ENCODE measurements at places on chromosomes 16 and 17.

DNA sequence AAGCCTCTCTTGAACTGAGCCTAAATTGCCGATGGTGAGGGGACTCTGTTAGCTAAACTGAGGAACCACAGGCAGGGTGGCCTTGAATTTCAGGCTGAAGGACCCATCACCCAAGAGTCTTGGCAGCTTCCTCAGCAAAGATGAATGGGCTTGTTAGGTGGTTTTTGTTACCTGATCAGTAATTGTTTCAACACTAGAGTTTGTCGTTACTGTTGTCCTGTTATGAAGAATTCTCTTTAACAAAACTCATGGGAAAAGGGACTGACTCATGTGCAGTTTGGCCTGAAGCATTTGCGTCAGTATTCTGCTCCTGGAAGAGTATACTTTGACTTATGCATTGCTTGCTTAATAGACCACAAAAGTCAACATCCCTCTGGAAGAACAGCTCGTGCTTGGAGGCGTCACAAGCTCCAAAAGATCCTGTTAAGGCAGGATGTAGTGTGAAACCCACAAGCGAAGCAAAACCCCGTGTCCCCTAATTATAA, 206.0 kb downstream of the IRX3 start:
- DNase-seq = no peak

DNA sequence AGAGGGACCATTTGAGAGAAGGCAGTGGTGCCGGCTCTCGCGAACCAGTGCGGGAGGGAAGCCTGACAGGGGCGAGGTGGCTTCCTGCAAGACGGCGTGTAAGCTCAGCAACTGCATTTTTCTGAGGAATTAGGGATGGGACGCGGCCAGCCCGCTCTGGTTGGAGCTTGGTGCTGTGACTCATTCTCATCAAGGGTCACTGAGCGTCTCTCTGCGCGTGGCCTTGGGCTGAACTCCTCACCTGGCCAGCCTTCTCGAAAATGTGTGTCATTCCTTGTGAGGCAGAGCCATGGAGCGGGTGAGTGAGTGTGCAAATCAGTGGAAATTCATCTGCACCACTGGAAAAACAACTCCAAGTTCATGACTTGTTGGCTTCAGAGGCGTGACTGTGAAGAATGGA, 52.8 kb downstream of the NTN1 start:
- DNase-seq = no peak

- DNase-seq = no peak
Observed at GRCh38 chr17:4789701-4789950, 862 bp downstream of the GLTPD2 start.

DNA sequence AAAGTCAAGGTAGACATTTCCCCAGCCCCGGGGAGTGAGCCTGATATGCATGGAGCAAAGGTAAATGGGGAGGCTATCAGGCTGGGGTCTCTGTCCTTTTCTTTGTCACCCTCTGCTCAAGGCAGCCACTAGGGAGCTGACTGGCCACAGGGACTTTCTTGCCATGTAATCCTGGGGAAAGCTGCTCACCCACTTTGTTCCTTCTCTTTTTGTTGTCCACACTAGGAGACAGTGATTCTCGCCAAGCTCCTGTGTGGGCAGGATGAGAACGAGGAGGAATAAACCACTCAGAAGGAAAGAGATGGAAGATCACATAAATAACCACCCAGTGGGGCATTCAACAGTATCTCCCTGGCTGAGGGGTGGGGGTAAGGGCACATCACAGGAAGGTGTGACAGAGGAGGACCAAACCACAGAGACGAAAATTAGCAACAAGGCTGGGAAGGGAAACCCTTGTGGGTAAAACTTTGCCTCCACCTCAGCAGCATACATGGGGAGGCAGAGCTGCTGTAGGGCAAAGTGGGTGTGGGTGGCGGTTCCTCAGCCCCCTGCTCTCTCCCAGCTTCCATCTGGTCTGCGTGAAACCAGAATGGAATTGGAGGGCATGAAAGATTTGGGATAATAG, 26.2 kb upstream of the CCL1 start:
- no peak for DNase-seq

GRCh38 chr17:75502721-75503329, 12.5 kb downstream of the CASKIN2 start:
- DNase-seq = no peak

- DNase-seq = no peak
Observed at GRCh38 chr16:15611610-15612009, 31.3 kb downstream of the MARF1 start.

DNA sequence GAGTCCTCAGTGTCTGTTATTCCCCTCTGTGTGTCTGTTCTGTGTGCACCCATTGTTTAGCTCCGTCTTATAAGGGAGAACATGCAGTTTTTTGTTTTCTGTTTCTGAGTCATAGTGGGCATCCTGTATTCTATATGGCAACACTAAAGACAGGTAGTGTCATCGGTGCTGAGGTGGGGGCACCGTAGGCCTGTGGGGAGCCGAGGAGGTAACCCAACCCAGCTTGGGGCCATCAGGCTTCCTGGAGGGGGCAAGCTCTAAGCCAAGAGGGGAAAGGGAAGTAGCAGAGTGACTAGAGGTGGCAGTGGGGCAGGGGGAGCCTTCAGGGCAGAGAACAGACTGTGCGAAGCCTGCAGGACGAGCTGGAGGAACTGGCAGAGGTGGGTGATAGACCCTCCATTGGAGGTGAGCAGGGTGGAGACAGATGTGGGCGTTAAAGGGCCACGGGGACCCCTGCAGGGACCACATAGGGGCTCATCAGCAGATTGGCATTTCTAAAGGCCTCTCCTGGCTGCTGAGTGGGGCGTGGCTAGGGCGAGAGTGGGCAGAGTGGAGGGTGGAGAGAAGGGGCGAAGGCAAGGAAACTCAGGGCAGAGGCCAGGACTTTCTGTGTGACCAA, 36.5 kb downstream of the CPNE2 start:
- DNase-seq = peak; percentile 52

DNA sequence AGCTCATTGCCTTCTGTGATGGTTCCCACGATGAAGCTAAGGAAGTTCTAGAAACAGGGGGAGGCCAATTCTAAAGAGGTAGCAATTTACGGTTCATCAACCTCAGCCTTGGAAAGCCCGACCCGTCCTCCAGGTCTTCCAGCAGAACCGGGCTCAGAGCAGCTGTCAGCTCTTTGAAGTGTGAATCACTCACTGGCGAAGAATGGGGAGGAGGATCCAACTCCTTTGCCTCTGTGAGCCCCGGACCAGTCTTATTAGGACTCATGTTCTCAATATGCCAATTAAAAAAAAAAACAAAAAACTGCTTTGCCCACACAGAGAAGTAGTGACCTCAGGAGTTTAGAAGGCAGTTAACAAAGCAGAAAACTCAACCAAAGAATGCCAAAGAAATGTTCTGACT, 31.4 kb downstream of the STX8 start:
- DNase-seq = no peak

- DNase-seq = no peak
Observed at GRCh38 chr16:57413733-57414132, 9.2 kb downstream of the CCL17 start.

- DNase-seq = no peak
Observed at GRCh38 chr16:57903656-57904055, 67.3 kb downstream of the CNGB1 start.

DNA sequence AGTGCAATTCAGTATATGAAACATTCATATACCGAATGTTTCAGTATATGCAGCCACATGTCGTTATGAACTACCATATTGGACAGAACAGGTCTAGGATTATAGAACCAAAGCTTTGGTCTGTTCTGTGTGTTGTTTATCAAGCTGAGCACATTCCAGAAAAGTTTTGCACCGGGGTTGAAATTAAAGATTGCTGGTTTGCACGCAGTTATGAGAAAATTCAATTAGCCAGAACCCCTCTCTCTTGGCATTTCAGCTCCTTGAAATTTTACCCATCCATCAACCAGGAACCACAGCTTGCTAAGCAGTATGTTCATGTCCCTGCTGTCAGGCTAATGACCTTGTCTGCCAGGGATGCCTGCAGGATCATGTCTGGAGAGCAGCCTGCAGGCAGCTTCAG, 9.5 kb downstream of the KRT32 start:
- DNase-seq = no peak

GRCh38 chr16:55765161-55765560, 67.7 kb downstream of the CES1 start:
- no peak for DNase-seq

GRCh38 chr17:77214743-77215142, 74.0 kb downstream of the SEC14L1 start:
- no peak for DNase-seq

DNA sequence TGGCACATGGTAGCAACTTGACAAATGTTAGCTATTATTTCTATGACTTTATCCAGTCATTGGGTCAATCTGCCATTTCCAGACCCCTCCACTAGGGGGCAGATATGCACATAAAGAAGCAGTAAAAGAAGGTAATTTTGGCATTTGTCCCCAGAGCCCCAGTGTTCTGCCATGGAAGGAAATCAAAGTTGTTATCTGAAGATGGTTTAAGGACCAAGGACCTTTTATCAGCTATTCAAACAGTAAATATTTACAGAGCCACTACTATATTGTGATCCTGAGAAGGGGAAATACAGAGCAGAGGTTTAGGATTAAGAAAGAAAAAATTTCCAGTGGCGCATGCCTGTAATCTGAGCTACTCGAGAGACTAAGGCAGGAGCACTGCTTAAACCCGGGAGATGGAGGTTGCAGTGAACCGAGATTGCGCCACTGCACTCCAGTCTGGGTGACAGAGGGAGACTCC, 20.0 kb downstream of the TRAF4 start:
- DNase-seq = peak; percentile 80

DNA sequence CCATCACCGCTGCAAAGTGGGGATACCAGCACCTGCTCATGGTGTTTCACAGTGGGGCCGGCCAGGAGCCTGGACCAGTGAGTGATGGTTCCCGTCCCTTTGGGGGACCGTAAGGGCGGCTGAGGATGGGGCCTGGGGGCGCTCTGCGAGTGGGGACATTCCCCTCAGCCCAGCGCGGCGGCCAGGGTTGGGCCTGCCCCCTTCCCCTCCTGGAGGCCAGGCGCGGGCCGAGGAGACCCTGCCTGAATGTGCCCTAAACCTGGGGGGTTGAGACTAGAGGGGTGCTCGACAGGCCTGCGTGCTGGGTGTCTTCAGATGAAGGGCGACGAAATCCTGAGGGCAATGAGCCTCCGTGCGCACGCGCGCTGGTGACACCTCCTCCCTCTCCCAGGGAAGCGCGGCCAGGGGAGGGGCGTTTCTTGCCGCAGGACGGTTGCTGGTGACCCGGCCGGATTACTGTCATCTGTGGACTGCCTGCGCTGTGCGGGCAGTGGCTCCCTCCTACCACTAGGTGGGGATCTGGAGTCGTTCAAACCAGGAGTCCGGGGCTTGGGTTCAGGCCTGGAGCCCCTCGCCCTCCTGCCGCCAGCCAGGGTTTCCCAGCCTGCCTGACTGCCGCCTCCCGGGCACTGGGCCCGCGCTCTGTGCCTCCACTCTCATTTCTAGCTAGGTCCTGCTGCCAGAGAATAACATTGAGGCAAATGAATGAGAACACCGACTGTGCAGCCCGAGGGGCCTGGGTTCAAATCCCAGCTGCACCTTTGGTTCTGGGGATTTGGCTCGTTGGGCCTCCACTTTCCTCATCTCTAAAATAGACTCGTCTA, 17.1 kb downstream of the TBX2 start:
- peak; percentile 59 for DNase-seq

- DNase-seq = no peak
Observed at GRCh38 chr17:69954241-69954925, 120.6 kb upstream of the KCNJ16 start.

- DNase-seq = no peak
Observed at GRCh38 chr17:42538482-42538881, 2.4 kb downstream of the NAGLU start.

DNA sequence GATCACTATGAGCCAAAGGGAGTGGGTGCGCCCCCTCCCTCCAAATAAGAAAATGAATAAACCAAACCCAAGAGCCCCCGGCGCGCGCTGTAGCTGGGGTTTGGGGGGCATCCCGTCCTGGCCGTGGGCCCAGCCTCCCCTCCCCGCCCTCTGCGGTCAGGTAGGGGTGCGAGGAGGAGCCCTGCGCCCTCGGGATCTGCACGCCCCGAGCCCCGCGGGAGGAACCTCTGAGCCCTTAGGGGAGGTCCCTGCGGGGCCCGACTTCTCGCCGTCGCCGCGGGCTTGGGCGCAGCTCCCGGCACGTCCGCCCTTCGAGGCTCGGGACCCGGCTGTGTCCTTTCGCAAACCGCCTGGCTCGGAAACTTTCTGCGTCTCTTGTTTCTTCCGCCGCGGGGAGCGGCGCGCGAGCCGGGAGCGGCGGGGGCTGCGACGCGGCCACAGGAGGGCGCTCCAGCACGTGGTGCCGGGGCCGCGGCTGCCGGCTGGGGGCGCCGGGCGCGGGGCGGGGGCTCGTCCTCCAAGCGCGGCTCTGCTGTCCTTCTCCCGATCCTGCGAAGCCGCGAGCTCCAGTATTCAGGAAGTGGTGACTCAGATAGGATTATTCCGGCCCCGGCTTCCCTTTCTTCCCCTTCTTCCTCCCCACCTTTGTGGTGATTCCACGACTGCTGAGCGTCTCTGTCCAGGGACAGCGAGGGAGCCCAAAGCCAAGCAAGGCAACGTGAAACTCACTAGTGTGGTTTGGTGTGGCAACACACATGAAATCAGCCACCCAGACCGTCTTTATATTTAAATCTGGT, 1.6 kb downstream of the PITPNC1 start:
- peak; percentile 83 for DNase-seq

- DNase-seq = no peak
Observed at GRCh38 chr16:50047864-50048263, 17.9 kb upstream of the HEATR3 start.

GRCh38 chr16:27907457-27907972, 156.0 kb downstream of the GSG1L start:
- DNase-seq = no peak

GRCh38 chr17:68439656-68440290, 17.5 kb downstream of the WIPI1 start:
- DNase-seq = no peak

DNA sequence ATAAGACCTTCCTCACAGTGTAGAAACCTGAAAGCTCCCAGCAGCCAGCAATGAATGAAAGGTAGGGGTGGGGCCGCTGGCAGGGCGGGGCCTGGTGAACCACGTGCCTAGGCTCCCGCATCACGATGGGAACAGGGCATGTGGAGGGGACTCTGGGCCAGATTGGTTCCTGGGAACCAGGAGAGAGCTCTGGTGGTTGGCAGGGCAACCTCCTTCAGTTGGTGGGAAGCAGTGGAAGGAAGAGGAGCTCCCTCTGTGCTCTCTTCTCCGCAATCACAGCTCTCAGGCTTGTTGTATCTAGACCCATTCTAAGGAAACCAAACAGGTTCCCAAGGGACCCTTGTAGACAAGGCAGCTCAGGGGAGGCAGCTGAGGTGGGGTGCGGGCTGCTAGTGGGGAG, 10.5 kb downstream of the GGA2 start:
- no peak for DNase-seq

GRCh38 chr17:8420041-8420934, 15.4 kb upstream of the NDEL1 start:
- no peak for DNase-seq

- no peak for DNase-seq
Observed at GRCh38 chr17:19553036-19553435, 19.4 kb downstream of the SLC47A1 start.

- DNase-seq = no peak
Observed at GRCh38 chr17:39175695-39176093, 9.7 kb upstream of the ARL5C start.

Measured in activated naive CD4-positive, alpha-beta T cell treated with anti-CD3 and anti-CD28 coated beads, Interleukin-2, amount 50 U/mL, for 16 hours (primary cell).